Cardiac atrium fibroblast (primary cell): ENCODE measurements at places on chromosomes 5 and 9. TPM values are rescaled to one million over a fixed set of nuclear protein-coding genes. Genes with fewer than 3 reads are reported as not detected.

The ZNG1C gene
- 8.8 and 10.9 TPM in 2 replicates for total RNA-seq

The PLPPR1 gene
- total RNA-seq: not detected in 2 replicates

The IFNK gene
- total RNA-seq: not detected in 2 replicates

The PCDHA5 gene
- not detected in 2 replicates for total RNA-seq

The SLC6A3 gene
- total RNA-seq: not detected in 2 replicates

The SMU1 gene
- 16.8 and 17.5 TPM in 2 replicates for total RNA-seq

The PLEKHG4B gene
- not detected in 2 replicates for total RNA-seq

The ADAMTSL2 gene
- 52.5 and 53.6 TPM in 2 replicates for total RNA-seq

The EGFLAM gene
- total RNA-seq: 1.6 and 2.7 TPM in 2 replicates

The CXCL14 gene
- total RNA-seq: not detected in 2 replicates

The TAS2R1 gene
- total RNA-seq: not detected in 2 replicates

The SLC46A2 gene
- total RNA-seq: not detected in 2 replicates

The SLC6A19 gene
- total RNA-seq: not detected in 2 replicates

The CLPTM1L gene
- total RNA-seq: 90.1 and 181 TPM in 2 replicates

The NTRK2 gene
- total RNA-seq: under 0.01 and 1.5 TPM in 2 replicates

The PCDHA10 gene
- total RNA-seq: not detected in 2 replicates

The HACD4 gene
- 0.36 and 1.5 TPM in 2 replicates for total RNA-seq

The AQP7 gene
- not detected in 2 replicates for total RNA-seq

The ACSL6 gene
- not detected in 2 replicates for total RNA-seq

The ANGPTL2 gene
- total RNA-seq: 52.0 and 71.5 TPM in 2 replicates

The EIF4EBP3 gene
- 2.1 and 5.2 TPM in 2 replicates for total RNA-seq

The ANKRD34B gene
- not detected in 2 replicates for total RNA-seq

The SOHLH1 gene
- not detected in 2 replicates for total RNA-seq

The SPINK5 gene
- not detected in 2 replicates for total RNA-seq

The TNIP1 gene
- 61.4 and 100.0 TPM in 2 replicates for total RNA-seq

The ANXA2R gene
- total RNA-seq: 0.97 and 2.7 TPM in 2 replicates

The CCDC192 gene
- total RNA-seq: not detected in 2 replicates

The GCNT4 gene
- 3.4 and 6.9 TPM in 2 replicates for total RNA-seq

The ENTR1 gene
- 38.9 and 43.3 TPM in 2 replicates for total RNA-seq

The PCDHB7 gene
- 0.16 and 1.1 TPM in 2 replicates for total RNA-seq

The KIF20A gene
- total RNA-seq: 14.6 and 15.9 TPM in 2 replicates

The NR6A1 gene
- total RNA-seq: 0.72 and 0.81 TPM in 2 replicates

The TMEM174 gene
- total RNA-seq: not detected in 2 replicates

The SPINK6 gene
- total RNA-seq: not detected in 2 replicates
